Activated naive CD4-positive, alpha-beta T cell treated with anti-CD3 and anti-CD28 coated beads, Interleukin-2, amount 10 ng/mL, durations not matched to agents 7 days and 5 days (primary cell): ENCODE measurements at places on chromosomes 3 and 15.

GRCh38 chr15:67149773-67150022 is 84.3 kb downstream of the SMAD3 start:
- DNase-seq: no peak

- no peak for DNase-seq
Observed at GRCh38 chr3:197468866-197469382, 86.8 kb downstream of the BDH1 start.

GRCh38 chr15:98292442-98293240 is 332.1 kb downstream of the ARRDC4 start:
- peak; percentile 57 for DNase-seq

DNA sequence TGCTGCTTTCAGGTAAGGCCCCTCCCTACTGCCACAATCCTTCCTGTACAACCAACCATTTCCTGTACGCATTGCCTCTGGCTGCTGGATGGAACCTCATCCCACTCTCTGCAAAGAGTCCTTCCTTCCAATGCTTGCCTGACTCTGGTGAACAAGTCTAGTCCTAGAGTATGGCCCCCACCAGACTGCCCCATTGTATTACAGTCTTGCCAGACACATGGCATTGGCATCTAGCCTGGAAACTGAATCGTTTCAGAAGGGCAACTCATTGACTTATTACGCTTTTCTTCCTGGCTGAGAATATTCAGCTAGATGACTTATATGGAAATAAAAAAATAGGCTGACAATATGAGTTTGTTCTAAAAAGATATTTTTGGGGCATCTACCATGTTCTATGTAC is 170.3 kb downstream of the SUCLG2 start:
- no peak for DNase-seq

DNA sequence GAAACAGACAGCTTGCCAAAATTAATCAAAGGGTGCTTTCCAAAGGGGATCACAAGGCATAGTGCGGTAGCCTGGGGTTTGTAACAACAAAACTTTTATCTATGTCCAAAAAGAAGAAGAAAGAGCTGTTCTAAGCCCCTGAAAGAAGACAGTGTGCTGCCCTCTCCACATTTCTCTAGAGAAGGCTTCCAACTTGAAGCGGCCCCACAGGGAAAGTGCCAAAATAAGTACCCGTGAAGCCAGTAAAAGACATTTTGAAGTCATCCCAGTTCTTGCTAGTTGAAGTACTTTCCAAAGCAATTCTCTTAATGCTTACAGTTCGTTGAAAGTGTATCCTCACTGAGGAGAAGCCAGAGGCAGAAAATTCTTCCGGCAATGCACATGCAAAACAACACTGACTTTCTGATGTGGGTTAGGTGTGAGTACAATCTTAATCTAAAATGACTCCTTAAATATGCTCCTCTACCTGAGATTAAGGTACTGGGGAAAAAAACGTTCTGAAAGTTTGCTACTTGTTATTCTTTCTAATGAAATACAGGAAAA is 21.3 kb downstream of the GPR15 start:
- DNase-seq: no peak

DNA sequence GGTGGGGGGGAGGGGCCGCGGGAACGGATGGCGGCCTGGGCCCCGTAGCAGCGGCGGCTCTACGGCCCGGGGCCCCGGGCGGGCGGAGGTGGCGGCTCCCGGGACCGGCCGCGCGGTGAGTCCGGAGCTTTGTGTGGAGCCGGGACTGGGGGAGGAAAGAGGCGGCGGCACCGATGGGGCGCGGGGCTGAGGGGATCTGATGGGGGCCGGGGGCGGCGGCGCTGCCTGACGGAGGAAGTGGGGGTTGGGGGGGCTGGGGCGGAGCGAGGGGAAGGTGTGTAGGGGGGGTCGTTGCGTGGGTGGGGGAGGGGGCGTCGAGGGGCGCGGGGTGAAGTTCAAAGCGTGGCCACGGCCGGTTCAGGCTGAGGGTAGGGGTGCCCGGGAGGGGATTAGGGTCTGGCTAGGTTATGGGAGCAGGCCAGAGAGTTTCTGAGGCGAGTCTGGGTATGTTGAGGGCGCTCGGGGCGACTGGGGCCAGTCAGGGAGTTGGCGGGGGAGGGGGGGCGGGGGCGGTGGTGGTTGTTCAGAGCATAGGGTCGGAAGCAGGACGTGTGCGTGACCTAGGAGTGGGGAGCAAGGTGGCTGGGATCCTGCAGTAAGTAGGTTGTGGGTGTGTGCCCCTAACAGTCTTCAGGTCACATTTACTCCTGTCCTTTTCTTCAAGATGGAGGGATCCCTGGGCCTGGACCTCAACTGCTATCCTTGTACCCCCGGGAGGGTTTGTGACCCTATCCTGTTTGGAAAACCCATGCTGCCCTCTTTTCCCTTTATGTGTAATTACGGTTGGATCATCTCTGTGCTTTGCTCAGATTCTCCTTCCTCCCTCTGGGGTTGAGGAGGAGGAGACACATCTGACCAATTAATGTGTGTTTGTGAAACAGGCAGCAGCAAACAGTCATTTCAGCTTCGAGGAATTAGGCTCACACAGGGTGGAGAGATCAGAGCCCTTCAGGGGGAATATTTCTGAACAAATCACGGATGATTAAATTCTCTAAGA is 644 bp downstream of the ZNF609 start:
- peak; percentile 53 for DNase-seq
